ENCODE measurements at places on chromosomes 4 and X.

DNA sequence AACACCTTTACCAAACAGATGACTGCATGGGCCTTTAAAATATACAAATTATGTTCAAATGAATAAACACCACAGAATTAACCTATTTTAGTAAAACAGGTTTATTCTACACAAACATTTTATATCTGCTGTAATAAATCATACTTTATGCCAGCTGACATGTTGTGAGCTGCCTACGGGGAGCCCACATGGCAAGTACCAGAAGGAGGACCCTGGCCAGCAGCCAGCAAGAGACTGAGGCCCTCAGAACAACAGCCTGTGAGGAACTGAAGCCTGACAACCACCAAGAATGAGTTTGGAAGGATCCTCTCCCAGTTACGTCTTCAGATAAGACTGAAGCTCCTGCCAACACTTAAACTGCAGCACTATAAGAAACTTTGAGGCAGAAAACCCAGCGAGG, 377.0 kb downstream of the PDGFC start:
- no peak for DNase-seq

- DNase-seq: no peak
Observed at GRCh38 chr4:184796906-184797305, 28.9 kb downstream of the ACSL1 start.

GRCh38 chrX:46791927-46792809, 33.2 kb upstream of the SLC9A7 start:
- DNase-seq: no peak

DNA sequence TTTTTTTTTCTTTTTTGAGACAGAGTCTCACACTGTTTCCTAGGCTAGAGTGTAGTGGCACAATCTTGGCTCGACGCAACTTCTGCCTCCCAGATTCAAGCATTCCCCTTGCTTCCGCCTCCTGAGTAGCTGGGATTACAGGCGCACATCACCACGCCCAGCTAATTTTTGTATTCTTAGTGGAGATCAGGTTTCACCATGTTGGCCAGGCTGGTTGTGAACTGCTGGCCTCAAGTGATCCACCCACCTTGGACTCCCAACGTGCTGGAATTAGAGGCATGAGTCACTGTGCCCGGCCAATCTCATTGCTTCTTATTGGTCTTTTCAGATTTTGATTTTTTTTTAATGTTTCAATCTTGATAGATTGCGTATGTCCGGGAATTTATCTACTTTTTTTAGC, 124.4 kb downstream of the NBDY start:
- no peak for DNase-seq

DNA sequence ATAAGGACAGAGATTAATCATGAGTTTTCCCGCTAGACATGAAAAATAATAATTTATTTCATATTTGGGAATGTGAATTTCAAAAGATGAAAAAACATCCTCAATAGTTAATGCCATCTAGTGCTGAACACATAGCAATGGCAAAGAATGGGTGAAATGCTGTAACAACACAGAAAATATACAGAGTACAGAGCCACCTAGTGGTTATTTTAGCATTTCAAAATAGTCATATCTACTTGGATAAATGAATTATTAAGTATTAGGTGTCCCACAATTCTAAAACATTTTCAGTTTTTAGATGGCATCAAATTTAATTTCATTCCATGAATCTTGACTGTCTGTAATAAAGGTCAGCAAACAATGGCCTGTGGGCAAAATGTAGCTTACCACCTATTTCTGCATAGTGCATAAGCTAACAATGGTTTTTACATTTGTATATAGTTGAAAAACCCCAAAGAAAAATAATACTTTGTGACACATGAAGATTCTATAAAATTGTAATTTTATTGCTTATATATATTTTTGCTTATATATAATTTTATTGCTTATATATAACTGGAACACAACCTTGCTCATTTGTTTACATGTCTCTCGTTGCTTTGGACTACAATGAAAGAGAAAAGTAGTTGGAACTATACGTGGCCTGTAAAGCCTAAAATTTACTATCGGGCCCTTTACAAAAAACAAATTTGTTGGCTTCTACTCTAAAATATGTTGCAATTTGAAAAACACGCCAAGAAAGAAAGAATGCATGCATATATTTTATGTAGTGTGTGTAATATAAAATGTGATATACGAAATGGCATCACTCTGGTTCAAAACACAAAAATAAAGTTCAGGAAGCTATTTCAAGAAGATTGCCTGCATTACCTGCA, 99.1 kb upstream of the FAM47C start:
- DNase-seq: no peak

DNA sequence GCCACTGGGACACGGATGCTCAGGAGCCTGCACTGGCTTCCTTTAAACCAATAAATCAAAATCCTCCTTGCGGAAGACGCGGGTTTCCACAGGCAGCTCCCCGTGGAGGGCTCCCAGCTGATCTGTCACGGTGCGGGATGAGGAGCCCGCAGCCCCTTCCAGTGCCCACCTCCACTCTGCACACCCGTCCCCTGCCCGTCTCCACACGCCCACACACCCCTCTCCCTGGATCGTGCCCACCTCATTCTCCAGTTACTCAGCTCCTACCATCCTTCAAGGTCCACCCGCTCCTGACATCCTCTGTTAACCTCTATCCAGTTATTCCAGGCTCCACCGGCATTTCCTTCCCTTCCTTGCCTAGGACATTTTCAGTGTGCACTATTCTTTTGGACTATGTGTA, 895.9 kb downstream of the TRIML1 start:
- DNase-seq: no peak

GRCh38 chr4:105248613-105249012, 101.9 kb downstream of the TET2 start:
- no peak for DNase-seq

DNA sequence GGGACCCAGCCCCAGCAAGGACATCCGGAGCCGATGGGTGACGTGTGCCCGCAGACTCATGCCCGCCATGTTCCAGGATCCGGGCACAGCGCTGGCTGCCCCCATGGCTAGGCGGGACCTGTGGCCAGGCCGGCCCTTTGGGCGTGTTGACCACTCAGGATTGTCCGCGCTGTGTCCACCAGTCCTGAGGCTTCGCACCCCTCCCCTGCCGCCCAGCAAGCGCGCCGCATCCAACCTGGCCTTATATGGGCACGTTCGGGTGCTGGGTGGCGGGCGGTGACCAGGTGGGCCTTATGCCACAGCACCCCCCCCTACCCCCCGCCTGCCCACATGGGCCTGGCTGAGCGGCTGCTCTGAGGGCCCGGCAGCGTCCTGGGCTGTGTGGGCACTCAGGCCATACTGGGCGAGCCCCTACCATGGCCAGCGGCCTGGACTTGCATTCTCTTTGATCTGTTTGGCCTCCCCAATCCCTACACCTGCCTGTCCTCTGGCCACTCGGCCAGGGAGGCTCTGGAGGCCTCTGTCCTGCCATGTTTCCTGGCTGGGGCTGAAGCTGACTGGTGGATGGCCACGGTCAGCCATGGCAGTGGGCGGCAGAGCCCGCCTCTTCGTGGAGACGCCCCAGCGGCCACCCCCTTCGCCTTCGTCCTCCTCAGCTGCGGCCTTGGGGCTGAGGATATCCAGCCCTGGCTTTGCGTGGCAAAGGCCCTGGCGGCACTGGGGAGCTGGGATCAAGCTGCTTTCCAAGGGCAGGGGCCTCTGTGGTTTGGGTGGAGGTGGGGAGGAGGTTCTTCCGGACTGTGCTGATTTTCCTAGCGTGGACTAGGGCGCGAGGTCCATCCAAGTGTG, 2.0 kb downstream of the FGFRL1 start:
- no peak for DNase-seq

- no peak for DNase-seq
Observed at GRCh38 chr4:14293582-14293981, 666.1 kb upstream of the BOD1L1 start.

- no peak for DNase-seq
Observed at GRCh38 chrX:20147561-20147960, 5.9 kb upstream of the EIF1AX start.

- no peak for DNase-seq
Observed at GRCh38 chr4:169152098-169152497, 118.7 kb downstream of the SH3RF1 start.

GRCh38 chr4:87427518-87427868, 5.1 kb downstream of the NUDT9 start:
- DNase-seq: no peak

GRCh38 chr4:150572704-150573504, 9.0 kb upstream of the MAB21L2 start:
- DNase-seq: no peak

- DNase-seq: no peak
Observed at GRCh38 chr4:16387448-16387847, 161.2 kb upstream of the TAPT1 start.

DNA sequence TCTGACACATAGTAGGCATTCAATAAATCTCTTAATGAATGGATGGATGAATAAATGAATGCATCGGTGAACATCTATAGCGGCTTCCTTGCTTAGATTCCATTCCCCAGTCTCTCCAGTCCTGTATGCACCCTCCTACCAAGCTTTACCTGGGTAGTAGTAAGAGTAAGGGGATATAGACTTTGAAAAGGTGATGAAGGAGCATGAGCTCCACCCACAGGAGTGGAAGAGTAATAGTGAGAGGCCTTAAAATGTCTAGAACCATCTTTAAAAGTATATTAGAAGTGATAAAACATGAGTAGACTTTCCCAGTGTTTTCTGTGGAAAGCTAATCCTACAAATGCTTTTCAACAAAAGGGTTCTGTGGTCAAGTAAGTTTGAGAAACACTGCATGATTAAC, 35.5 kb upstream of the GPC3 start:
- DNase-seq: no peak

DNA sequence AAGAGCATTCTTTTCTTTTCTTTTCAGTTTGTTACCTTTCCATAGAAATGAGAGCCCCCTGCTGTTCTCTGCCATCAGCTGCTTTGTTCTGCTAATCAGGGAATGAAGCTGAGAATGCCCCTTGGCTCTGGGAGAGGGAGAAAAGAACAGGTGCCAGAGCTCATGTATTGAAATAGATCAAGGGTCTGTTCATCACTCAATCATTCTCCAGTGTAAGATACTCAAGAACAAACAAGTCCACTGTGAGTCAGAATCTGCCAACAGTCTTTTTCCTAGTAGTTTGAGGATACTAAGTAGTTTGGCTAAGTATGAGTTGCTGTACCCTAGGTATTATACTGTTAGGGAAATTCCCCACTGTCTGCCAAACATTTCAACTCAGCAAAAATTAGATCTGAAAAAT, 144.3 kb downstream of the RTL3 start:
- no peak for DNase-seq

- DNase-seq: no peak
Observed at GRCh38 chr4:86130160-86130933, 229.5 kb downstream of the MAPK10 start.

DNA sequence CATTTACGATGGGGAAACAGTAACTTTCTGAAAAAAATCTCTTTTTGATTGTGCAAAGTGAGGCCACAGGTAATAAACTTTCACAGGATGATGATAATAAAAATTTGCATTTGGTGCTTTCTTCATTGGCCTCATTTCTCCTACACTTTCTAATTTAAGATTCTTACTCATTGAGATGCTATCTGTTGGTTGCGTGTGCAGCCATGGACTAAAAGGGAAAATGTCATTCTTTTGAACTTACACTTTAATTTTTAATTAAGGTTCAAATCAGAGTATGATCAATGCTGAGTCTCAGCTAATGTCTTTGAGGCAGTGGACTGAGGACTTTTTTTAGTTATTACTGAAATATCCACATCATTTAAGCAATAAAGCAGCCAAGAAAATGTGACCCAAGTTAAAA, 87.6 kb downstream of the SEL1L3 start:
- no peak for DNase-seq

DNA sequence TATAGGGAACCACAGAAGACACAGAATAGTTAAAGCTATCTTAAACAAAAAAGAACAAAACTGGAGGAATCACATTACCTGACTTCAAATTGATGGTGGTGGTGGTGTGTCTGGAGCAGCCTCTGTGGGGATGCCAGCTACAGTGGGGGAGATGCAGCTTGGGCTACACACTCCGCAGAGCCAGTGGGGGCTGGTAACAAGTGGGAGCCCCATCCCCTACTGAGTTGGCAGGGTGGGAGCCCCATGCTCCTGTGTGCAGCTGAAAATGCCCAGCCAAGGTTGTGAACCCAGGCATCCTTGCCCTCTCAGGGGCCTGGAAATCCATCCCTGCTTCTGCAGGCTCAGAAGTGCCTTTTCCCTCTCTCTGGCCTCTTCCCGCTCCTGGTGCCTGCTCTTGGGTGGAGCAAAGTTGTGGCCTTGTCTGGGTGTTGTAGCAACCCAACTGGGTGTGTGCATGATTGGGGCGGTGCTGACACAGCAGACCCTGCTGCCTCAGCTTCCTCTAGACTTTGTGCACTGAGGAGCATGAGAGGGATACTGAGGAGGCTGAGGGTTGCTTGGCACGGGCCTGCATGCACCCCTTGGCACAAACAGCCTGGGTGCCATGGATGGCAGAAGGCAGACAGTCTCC, 38.9 kb downstream of the SH3BGRL start:
- DNase-seq: no peak

DNA sequence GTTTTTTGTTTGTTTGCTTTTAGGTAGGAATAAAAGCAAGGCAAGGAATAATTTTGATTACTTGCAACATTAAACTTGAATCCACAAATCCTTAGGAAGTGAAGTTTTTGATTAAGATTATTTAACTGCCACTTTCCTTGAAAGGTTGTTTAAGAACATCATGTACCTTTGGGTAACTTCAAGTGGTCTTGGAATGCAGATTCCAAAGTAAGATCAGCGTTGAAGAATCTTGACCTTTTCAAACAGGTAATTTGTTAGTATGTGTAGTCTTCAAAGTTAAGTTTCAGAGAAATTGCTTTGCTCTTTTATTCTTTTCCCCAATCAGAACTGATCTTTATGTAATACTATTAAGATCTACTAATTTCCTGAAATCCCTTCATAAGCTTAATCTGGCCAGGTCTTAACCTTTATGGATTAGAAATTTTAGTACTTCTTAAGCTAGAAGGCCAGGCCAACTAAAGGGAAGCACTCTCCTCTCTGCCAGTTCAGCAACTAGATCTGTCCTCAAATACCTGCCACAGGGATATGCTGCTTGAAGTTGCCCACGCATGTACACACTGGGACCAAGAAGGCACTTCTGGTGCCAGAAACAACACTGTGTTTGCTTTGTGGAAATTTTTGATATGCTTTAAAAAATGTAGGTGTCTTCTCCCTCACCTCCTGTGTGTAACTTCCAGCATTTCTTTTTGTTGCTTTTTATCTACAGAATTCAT, 7.4 kb downstream of the NPNT start:
- DNase-seq: no peak

GRCh38 chr4:94038195-94038594, 169.5 kb upstream of the SMARCAD1 start:
- DNase-seq: no peak

GRCh38 chr4:103126126-103126525, 26.5 kb upstream of the BDH2 start:
- no peak for DNase-seq

- no peak for DNase-seq
Observed at GRCh38 chr4:190121759-190122158, 51.8 kb upstream of the DUX4 start.

- no peak for DNase-seq
Observed at GRCh38 chr4:99821918-99822503, 5.4 kb downstream of the DAPP1 start.

DNA sequence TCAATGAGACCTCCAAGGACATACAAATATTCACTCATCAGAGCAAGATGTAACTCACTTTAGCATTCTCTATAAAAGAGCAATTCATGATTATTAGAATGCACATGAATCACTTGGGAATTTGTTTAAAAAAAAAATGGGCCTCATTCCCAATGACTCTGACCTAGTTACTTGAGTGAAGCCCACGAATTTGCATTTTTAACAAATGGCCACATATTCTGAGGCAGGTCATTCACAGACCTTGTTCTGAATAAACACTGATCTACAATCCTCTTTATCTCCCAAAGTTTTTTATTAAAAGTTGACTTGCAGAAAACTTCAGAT, 255.1 kb upstream of the VEGFC start:
- no peak for DNase-seq

All from activated effector memory CD4-positive, alpha-beta T cell treated with Interleukin-2 at 50 U/mL for 16 hours (primary cell).